HCEC 1CT (cell line): ENCODE measurements at places on chromosomes 1 and 21.

GRCh38 chr1:155037851-155038441 lies 4.3 kb downstream of the DCST1 start:
- DNase-seq, result no peak

GRCh38 chr1:224528900-224529299 lies 87.2 kb upstream of the CNIH3 start:
- DNase-seq, result peak; percentile 91

- DNase-seq, result no peak
These were observed 140.7 kb downstream of the PAPPA2 start for GRCh38 chr1:176603696-176604095.

DNA sequence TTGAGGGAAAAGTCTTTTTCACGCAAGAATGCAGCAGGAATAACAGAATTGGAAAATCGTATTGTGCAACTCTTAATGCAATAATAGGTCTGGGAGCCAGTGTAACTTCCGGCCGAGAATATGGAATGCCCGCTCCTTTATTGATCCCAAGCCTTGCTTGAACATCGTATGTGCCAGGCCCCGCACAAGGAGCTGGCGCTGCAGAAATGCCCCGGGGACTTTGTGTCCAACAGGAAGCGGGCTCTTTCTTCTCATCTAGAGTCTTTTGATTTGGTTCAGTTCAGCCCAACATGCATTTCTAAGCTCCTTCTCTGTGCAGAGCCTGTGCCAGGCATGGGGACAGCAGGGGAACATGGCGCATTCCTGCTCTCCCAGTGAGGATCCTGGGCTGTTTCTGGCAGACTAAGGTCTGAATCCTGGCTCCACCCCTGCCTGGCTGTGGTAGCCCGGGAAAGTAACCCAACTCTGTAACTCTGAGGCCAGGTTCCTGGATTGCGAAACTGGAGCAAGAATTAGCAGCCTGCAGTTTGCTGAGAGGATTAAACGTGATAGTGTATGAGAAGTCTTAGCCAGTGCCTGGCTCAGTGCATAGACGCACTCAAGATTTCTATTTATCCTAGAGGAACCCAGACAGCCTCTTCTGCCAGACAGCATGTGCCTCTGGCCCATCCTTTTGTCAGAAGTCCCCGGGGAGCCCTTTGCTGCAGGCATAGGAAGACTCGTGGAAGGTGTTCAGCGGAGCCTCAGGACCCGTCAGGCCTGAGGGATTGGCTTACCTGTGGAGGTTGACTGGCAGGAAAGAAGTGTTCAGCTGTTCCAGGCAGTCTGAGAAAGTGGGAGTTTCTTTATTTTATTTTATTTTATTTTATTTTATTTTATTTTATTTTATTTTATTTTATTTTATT lies 987 bp upstream of the CDCP2 start:
- peak; percentile 29 for DNase-seq

DNA sequence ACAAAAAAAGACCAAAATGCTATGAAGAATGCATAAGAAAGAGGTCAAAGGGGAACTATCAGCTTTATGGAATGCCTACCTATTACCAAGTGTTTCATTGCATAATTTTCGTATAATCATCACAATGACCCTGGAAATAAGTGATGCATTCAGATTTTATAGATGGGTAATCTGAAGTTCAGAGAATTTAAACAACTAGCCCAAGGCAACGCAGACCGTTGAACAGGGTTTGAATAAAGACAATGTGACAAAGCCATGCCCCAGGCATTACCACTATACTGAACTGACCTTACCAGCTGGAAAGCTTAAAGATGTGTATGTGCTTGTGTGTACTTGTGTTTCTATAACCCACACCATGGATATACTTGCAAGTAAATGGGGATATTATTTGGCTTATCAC lies 827.6 kb upstream of the ADGRL2 start:
- DNase-seq, result no peak

DNA sequence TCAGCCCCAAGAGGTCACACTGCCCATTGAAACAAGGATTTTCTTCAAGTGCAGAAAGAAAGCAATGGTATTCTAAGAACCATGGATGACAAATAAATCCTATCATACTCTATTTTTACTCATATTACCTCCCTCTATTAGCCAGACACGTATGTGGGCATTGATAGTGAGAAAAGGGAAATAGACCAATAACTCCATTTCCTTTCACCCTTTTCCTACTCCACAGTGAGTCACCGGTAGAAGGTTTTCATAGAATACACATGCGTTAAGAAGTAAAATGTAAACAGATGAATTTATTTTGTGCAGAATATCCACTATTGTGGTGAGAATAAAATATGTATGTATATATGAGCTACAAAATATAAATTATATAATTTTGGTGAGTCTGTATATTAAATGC lies 568.9 kb upstream of the ADGRL4 start:
- no peak for DNase-seq

- DNase-seq, result no peak
These were observed 37.4 kb upstream of the DMBX1 start for GRCh38 chr1:46451948-46452930.

DNA sequence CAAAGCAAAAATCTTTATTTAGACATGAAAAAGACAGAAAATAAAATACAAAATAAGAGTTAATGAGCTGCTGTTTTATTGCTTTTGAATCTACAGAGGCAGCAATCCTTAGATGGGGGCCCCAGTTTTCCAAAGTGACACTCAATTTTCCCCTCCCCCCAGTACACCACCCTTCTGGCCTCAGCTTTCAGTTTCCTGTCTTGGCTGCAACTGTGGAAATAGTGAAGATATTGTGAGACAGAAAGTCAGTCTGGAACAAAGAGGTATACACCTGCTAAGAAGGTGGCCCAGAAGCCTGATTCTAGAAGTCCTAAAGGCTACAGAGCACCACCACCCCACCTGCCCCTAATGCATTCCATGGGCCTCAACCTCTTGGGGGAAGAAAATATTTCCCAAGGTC lies 1.1 kb upstream of the MTMR11 start:
- DNase-seq, result no peak

DNA sequence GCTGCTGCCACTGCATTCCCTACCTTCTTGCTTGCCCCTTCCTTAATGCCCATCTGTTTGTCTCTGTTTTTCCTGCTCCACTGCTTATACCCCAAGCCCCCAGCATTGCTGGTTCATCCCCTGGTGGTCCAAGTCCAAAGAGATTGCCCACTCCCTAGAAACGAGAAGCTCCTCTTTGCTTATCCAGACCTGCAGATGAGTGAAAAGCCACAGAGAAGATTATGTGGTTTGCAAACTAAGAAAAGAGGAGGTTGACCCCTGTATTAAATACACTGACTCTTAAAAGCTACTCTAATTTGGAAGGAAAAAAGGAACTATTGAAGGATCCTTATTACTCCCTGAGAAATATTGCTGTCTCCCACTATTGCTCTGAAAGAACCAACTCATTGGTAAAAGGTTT lies 146.8 kb upstream of the RAB4A start:
- DNase-seq, result no peak

- no peak for DNase-seq
These were observed 4.7 kb downstream of the ZNF326 start for GRCh38 chr1:89999628-90000027.

DNA sequence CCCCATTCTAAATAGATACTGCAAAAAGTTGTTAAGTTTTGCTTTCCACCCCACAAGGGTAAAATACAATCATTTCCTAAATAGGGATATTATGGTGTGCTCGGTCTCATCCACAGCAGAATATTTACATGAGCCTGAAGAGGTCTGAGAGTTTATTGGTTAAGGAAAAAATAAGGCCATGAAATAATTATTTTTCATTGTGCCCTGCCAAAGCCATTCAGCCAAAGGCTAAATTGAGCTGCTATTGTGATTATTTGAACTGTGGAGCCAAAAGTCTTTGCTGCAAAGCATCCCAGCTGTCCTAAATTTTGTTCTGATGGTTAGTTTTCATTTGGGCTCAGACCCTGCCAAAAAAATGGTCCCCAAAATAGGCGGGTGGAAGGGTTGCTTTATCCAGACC lies 298.7 kb upstream of the ESRRG start:
- DNase-seq, result no peak

DNA sequence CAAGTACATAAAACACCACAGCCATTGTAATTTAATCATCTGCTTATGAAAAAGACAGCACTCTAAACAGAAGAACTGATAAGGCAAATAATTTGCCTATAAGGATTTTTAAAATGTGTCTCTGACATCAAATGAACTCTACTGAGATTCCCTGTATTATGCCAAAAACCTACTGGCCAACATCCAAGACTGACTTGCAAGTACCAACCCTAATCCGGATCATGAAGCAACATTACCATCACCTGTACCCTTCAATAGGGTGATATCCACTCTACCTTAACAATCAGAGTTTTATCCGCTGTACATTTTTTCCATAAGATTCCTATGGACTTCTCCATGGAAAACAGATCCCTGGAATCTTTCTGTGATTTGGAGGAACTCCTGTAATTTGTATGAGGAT lies 4.6 kb downstream of the RGS7 start:
- DNase-seq, result no peak

GRCh38 chr1:239575113-239575512 lies 188.7 kb downstream of the CHRM3 start:
- DNase-seq, result no peak
